ENCODE measurements at places on chromosomes 13 and 19.

DNA sequence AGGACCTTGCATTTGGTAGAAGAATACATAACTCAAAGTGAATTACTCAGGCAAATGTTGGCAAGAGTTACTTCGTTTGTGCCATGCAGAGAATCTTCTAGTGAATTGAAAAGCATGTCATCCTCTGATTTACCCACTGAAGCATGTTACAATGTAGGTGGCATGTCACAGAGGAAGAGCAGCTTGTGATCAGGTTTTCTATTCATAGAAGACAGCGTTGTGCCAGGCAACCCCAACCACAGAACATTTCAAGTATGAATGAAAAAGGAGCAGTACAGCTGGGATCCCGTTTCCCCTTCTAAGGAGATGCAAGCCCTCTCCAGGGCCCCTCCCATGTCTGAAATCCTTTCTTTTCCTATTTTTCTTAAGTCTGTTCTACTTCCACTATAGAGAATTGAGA lies 6.0 kb upstream of the KATNAL1 start:
- no peak for DNase-seq

DNA sequence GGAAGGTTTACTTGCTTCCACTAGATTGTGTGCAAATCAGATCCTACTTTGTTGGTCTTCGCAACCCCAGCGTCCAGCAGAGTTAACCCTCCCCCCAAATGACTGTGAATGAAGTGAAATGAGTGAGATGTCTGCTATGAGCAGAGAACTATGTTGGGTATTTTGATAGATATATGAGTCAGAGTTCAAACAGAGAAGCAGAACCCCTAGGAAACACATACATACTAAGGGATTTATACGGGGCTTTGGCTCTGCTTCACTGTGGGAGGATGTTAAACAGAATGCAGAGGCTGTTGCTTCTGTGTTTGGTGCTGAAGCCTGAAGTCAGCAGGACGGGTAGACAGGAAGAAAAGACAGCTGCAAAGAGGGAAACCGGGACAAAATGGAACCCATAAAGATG lies 197.0 kb downstream of the MZT1 start:
- peak; percentile 31 for DNase-seq

- peak; percentile 76 for DNase-seq
Observed at GRCh38 chr13:28609926-28610325, 49.0 kb upstream of the POMP start.

DNA sequence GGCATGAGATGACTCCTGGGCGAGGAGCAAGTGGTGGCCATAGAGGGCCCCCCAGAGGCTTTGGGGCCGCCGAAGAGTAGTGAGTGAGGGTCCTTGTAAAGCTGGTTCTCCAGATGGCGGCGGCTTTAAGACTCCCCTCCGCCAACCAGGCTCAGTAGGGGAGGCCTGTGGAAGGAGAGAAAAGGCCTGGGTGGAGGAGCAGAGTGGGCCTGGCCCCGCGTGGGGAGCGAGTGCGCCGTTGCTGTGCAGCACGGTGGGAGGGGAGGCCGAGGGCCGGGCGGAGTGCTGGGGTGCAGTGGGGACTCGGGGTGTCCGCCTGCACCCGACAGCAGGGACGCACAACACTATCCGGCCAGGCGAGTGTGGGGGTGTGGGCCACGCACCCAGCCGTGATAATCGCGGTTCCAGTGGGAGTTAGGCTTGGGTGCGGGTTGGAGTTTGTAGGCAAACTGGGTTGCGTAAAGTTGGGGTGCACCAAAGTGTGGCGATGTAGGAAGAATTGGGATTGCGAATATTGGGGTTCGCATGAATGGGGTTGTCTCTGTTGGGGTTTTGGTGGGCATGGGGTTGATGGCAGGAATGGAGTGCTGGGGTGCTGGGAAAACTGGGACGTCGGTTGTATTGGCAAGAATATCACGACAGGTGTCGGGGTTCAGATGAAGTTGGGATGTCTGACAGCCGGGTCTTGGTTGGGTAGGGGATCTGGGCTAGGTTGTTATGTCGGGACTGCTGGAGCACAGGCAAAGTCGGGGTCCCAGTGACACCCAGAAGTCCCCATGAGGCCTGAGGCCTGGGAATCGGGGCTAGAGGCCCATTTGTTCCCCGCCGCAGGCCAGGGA lies 687 bp upstream of the CIRBP start:
- DNase-seq, result no peak

DNA sequence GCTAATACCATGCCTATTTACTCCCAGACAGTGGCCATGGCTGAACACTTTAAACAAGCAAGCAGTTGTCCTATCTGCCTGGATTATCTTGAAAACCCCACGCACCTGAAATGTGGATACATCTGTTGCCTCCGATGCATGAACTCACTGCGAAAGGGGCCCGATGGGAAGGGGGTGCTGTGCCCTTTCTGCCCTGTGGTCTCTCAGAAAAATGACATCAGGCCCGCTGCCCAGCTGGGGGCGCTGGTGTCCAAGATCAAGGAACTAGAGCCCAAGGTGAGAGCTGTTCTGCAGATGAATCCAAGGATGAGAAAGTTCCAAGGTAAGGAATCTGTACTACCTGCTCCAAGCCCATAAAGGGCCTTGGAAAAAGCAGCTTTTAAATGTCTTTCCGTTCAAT lies 8.6 kb downstream of the RFPL4AL1 start:
- DNase-seq, result no peak

GRCh38 chr19:35298561-35298972 lies 6.6 kb downstream of the MAG start:
- DNase-seq, result no peak

DNA sequence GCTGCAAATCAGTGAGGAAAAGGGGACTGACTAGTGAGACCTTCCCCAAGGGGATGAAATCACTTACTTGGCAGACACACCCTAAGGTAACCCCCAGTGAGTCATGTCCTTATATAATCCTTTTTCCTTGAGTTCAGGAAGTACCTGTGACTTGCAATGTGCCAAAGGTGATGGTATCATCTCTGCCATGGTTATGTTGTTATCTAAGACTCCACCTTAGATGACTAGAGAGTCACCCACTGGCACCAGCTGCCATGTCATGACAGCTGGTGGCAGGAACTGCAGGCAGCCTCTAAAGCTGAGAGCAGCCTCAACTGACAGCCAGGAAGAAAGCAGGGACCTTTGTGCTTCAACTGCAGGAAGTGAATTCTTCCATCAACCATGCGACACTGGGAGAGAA lies 12.5 kb downstream of the PBX4 start:
- peak; percentile 82 for DNase-seq

- DNase-seq, result peak; percentile 6
Observed at GRCh38 chr13:110714797-110715394, 1.4 kb downstream of the ING1 start.

GRCh38 chr19:35262101-35262761 lies 6.5 kb upstream of the USF2 start:
- DNase-seq, result no peak

GRCh38 chr13:20565115-20565736 lies 1.7 kb upstream of the IFT88 start:
- DNase-seq, result no peak

DNA sequence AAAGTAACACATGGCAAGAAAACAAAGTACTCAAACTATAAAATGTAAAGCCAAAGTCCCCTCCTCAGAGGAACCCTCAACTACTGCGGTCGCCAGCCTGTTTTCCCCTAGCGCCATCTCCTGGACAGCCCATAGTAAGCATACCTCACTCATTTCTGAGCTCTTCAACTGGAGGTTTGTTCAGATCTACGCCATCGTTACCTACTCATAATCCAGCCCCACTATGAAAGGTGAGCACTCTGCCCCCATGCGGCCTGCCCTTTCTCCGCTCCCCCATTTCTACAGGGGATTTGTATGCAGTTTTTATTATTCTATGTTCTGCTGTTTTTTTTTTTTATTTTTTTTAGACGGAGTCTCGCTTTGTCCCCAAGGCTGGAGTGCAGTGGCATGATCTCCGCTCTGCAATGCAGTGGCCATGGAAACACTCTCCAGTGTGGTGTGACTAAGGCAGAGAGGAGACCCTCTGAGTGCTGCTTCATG lies 26.2 kb downstream of the OPA3 start:
- DNase-seq, result peak; percentile 4

- no peak for DNase-seq
Observed at GRCh38 chr19:46828484-46828883, 22.2 kb downstream of the AP2S1 start.

- no peak for DNase-seq
Observed at GRCh38 chr19:11534948-11535347, 3.7 kb upstream of the CNN1 start.

GRCh38 chr19:35213663-35214632 lies 14.6 kb downstream of the FAM187B start:
- DNase-seq, result peak; percentile 62

GRCh38 chr19:8449830-8450229 lies 5.1 kb downstream of the HNRNPM start:
- no peak for DNase-seq

GRCh38 chr19:872266-872951 lies 12.9 kb downstream of the CFD start:
- DNase-seq, result no peak

- DNase-seq, result no peak
Observed at GRCh38 chr13:28432816-28433560, 61.9 kb downstream of the FLT1 start.

DNA sequence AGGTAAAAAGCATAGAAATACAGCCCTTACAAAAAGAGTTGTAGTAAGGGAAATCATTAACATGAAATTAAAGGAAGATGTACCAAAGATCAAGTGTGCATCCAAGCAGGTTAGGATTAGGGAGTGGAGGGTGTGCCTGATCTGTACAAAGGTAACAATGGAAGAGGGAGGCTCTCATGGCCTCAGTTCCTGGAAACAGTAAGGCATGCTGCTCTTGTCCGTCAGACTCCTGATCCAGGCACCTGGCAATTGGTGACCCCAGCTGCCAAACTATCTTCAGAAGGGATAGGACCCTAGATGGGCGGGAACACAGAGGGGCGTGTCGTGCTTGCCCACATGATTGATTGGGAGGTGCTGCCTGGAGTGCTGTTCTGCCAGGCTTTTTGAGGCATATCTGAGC lies 4.5 kb downstream of the TEX26 start:
- no peak for DNase-seq

DNA sequence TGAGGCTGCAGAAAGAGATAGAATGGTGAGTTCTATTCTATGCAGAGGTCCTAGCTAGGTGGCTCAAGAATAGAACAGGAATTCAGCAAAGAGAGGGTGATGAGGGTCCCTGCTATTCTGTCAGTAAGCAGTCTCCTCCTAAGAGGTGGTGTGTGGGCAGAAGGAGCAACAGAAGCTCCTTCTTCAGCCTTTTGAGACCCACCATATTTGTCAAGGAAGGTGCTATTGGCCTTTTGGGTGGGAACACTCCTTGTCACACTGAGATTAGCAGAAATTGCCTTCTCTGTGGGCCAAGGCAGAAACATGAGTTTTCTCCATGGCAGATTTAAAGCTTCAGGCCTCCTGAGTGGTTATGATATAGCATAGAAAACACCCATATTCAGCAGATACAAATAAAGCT lies 39.4 kb upstream of the RAP2A start:
- no peak for DNase-seq

DNA sequence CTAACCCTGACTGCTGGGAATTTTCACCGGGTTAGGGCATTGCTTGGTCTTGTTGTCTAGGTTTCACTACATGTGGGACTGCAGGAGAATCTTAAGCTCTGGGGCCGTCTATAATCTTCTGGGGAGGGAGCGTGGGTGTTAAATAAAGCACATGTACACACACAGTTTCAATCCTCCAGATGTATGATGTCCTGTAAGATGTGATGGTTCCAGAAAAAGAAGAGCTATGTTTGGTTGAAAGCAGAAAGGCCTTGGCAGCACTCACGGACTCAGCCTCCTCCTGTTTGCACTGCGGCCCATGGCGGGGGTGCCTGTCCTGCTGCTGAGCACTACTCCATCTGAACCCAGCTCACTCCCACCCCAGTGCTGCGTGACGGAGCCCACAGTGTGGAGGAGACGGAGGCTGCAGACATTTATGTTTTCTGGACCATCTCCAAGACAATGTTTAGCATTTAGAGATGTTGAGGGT lies 343.5 kb downstream of the TEX29 start:
- DNase-seq, result no peak

DNA sequence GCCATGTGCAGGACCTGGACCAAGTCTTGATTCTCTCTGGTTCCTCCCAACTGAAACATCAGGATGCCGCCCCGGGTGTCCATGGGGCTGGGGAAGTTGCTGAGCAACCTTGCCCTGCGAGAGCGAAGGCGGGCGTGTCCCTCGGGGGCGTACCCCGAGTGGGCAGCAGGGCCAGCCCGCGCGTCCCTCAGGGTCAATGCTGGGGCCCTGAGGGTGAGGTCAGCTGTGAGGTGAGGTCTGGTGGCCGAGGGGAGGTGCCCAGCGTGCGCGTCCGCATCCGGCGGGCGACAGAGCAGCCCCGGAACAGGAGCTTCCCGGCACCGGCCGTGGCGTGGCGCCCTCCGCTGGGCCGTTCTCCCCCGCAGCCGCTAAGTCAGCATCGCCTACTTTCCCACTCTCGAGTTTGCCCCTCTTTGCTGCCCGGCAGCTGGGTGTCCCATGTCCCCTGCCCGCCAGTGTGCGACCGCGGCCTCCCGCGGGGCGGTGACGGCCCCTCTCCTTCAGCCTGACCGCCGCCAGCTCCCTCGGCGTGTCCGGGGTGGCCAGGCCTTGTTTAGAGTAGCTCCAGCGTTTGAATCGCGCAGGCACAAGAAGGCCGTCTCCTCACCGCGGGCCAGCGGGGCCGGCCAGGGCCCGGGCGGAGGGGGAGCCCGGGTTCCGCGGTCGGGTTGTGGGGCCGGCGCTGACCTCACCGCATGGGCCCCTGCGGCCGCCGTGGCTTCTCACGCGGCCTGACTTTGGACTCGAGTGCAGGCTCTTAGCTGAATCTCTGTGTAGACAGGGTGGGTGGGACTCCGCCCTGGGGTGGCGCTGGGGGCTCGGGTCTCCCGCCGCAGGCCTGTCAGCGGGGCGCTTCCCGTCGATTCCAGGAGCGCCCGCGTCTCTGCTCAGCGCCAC lies 33.0 kb downstream of the GJA3 start:
- no peak for DNase-seq

DNA sequence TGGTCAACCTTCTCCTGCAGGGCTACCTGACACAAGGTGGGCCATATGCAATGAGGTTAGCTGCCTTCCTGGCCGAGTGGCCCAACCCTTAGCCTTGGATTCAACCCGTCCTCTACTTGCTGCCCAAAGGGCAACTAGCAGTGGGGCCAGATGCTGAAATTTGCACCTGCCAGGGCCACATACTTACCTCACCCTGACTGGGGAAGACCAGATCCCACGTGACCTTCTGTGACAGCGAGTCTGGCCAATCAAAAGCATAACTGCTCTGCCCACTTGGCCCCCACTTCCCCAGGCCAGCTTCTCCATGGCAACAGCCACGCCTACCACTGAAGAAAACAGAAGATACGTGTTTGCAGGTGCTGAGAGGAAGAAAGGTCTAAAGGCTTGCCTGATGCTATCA lies 10.9 kb downstream of the PEG3 start:
- no peak for DNase-seq

- no peak for DNase-seq
Observed at GRCh38 chr19:15109768-15110417, 2.7 kb downstream of the SYDE1 start.

DNA sequence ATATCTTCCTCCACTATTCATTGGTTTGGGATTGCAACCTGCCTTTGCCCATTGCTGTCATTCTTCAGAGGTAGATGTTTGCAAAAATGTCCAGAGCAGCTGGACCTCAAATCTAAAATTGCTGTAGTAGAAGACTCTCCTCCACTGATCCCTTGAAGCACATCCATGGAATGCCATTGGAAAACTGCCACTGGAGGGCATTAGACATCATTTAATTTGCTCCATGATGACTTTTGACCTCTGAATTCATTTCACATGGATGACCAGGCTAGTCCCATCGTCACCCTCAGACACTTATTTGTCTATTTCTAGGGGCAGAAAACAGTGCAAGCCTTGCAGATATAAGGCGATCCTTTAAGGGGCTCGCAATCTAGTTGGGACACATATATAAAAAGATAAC lies 33.9 kb upstream of the FLT1 start:
- peak; percentile 21 for DNase-seq

- DNase-seq, result no peak
Observed at GRCh38 chr13:65133094-65133493, 2097.0 kb downstream of the PCDH9 start.

Data from RCC 7860 (cell line).